RCC 7860 (cell line): ENCODE measurements at places on chromosomes 2 and 18.

- peak; percentile 46 for DNase-seq
These were observed 25.4 kb downstream of the PTGR3 start for GRCh38 chr18:75183524-75183923.

DNA sequence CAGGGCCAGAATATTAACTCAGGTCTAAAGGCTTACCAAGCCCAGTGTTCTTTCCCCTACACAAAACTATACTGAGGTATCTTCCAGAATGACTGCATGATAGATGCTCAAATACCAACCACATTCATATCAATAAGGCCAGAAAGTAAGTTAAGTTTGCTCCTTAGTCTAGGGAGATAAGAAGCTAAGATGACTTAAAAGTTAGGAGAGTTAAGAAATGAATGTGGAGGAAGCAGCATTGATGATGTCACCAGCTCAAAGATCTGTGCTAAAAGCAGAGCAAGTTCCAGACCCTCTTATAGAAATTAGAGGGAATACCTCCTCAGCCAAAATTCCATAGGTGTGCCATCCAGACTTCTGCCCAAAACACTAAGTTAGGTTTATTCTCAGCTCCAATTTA lies 6.1 kb downstream of the PPP4R1 start:
- no peak for DNase-seq

DNA sequence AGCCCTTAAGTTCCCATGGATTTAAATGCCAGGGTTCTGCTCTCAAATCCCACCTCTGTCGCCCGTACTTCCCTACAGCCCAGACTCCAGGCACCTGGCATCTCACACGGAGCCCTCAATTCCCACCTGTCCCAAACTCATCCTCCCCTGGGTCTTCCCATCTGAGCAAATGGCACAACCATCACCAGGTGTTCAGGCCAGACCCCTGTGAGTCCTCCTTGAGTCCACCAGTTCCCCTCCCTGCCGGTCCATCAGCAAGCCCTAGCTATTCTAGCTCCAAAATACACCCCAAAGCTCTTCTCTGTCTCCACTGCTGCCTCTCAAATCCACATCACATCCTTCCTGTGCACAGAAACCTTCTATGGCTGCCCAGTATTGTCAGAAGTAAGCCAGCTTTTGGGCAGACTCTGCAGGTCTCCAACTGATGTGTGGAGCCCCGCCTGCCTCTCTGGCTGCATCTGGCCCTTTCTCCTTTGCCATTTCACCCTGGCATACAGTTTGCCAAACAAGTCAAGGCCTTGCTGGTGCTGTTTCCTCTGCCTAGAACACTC lies 67.7 kb downstream of the DNMT3A start:
- DNase-seq = no peak

GRCh38 chr2:42010743-42011298 lies 37.0 kb upstream of the PKDCC start:
- DNase-seq = peak; percentile 85

DNA sequence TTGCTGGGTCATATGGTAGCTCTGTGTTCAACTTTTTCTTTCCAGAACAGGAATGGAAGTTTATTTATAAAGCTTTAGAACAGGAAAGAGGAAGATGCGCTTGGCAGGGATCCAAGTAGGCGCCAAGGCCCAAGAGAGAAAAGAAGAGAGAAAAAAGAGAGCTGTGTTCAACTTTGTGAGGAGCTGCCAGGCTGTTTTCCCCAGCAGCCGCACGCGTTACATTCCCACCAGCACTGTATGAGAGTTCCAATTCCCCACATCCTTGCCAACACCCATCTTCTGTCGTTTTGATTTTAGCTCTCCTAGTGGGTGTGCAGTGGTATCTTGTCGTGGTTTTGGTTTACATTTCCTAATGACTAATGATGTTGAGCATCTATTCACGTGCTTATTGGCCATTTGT lies 51.4 kb downstream of the KCNF1 start:
- no peak for DNase-seq

GRCh38 chr2:18552351-18553077 lies 7.9 kb downstream of the RDH14 start:
- DNase-seq = no peak
